NCI-H524 treated with DMSO at 0.1 percent for 48 hours (cell line): ENCODE measurements at places on chromosomes 16 and 17.

GRCh38 chr16:22641131-22641628 is 130.5 kb downstream of the NPIPB5 start:
- no peak for DNase-seq

DNA sequence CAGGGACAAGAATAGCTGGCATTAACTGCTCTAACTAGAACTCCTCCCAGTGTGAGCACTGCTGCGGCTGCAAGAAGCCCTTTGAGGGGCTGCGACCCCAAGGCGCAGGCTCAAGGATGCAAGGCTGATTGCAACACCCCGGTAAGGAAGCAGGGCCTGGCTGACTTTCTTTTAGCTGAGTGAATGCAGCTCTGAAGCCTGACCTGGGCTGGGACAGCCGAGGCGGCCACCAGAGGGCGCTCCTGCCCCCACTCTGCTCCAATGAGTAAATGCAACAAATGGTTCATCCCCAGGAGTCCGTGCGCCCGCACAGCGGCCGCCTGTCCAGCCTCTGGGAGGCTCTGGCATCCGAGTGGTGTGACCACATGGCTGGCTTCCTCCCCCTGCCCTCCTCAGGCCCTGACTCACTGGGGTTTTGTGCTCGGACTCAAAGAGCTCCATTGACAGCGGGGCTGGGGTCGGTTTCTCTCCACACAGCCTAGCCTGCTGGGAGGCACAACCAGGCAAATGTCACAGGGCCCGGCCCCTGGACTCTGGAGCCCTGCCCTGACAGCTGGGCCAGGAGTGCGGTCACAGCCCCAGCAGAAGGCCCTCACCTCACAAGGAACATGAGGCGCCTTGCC is at the start of gene SMIM5:
TSS of gene SMIM5 (plus strand) at position 572 of the 623 bp plus-strand sequence. CDS start 6,768 bp downstream, outside the sequence.
- no peak for DNase-seq

DNA sequence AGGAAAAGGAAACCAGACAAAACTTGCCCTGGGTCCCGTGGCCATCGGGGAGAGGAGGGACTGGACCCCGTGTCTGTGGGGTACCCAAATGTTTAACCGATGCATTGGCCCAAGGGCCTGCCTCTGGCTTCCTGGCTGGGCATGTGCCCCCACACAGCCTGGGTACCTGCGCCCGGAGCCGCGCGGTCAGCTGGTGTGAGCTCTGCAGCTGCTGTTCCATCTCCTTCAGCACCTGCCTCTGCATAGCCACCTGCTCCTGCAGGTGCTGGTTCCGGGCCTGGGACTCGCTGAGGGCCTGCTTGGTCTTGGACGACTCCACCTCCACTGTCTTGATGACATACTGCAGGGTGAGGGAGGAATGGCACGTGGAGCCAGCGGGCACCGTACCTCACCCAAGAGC is 31.9 kb downstream of the KIFC3 start:
- no peak for DNase-seq

- no peak for DNase-seq
Observed at GRCh38 chr17:73545109-73546032, 98.9 kb downstream of the SDK2 start.

DNA sequence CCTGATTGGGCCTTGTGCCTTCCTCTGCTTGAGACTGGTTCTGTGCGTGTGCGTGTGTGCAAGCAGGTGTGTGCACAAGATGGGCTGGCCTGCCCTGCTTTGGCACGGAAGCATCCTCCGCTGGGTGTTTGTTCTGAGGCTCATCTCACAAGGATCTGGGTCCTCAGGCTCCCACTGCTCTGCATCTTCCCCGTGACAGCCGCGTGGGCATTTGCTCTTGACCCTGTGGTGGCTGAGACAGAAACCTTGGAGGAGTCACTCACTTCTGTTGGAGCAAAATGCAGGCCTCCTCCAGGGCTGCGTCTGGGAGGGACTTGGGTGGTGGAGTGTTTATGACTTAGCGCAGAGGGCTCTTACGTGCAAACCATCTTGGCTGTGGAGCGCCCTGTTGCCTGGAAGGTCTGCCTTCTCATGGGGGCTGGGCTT is 119.2 kb downstream of the RPTOR start:
- no peak for DNase-seq

DNA sequence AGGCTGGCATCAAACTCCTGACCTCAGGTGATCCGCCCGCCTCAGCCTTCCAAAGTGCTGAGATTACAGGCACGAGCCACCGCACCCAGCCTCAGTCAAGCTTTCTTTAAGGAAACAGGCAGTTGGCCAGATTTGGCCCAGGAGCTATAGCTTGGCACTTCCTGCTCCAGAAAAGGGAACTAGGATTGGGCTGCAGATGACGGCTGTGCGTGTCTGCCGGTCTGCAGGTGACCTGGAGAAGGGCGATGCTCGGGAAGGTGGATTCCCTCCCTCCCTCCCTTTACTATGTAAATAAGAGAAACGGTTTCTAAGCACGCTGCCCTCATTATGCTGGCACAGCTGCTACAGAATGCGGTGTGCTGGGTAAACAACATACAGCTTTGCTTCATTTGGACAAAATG is 215.9 kb downstream of the RPTOR start:
- DNase-seq: no peak

DNA sequence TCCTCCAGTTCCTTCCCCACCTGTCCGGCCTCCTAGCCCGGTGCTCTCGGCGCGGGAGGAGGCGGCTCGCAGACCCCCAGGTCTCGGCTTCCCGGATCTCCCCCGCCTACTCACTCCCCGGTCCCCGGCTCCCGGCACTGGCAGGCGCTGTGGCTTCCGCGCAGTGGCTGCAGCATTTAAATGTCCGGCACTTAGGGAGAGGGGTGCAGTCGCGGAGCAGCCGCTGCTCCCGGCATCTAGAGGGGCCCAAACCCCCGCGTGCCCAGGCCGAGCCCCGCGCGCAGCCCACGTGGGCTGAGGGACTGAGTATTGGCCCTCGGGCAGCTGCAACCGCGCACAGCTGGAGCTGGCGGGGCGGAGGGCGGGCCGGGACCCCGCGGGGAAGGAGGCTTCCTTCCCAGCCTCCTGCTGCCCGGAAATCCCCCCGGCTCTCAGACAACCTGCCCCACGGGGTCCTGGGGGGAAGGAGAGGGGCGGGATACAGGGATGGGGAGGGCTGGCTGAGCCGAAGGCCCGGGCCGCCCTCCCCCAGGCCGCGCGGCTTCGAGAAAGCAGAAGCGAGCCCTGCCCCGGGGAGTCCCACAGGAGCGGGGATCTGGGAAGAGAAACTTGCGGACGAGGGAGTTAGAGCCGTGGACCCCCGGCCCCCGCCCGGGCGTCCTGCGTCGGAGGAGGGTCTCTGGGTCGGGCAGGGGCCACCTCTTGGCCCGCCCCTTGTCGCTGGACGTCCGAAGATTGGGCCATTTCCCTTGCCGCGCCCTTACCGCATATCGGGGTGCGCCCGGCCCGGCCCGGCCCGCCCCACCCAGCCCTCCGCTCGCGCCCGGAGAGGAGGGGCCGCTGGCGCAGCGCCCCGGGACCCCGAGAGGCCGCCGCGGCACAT is at the start of gene MMP25:
TSS of gene MMP25 (plus strand) at position 804 of the 883 bp plus-strand sequence. CDS start 357 bp downstream, outside the sequence.
- DNase-seq: no peak

- DNase-seq: peak; percentile 88
Observed at GRCh38 chr17:78953356-78954350, 26.1 kb downstream of the LGALS3BP start.

- DNase-seq: no peak
Observed at GRCh38 chr16:86534779-86535615, 20.0 kb downstream of the MTHFSD start.

GRCh38 chr16:85210423-85211169 is 98.3 kb upstream of the CIBAR2 start:
- no peak for DNase-seq

DNA sequence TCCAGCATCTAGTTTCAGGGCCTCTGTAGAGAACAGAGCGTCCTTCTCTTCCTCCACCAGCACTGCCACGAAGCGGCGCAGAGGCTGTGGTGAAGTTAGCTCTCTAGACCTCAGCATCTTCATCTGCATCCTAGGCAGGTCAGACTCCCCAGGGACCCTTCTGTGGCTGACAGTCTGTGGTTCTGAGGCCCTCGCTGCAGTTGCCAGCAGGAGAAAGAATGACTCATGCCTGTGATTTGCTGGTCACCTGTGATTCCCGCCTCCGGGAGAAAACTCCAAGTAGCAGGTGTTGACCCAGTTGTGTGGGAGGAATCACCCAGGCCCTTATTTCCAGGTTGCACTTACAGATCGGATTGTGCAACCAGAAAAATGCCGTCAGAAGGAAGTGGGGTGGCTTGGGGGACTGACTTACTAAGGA is 117.3 kb upstream of the CACNG5 start:
- no peak for DNase-seq

GRCh38 chr17:76566988-76567431 is 18.6 kb downstream of the ST6GALNAC2 start:
- no peak for DNase-seq

GRCh38 chr16:4626396-4626795 is 1.8 kb downstream of the MGRN1 start:
- no peak for DNase-seq

GRCh38 chr17:49504369-49504768 is 9.3 kb downstream of the NGFR start:
- no peak for DNase-seq

DNA sequence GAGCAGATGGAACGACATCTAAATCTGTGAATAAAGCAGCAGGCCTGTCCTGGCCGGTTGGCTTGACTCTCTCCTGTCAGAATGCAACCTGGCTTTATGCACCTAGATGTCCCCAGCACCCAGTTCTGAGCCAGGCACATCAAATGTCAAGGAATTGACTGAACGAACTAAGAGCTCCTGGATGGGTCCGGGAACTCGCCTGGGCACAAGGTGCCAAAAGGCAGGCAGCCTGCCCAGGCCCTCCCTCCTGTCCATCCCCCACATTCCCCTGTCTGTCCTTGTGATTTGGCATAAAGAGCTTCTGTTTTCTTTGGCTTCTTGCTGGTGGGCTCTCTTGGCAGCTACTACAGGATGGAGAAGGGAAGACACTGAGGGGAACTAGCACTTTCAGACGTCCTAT is 4.1 kb upstream of the RSAD1 start:
- DNase-seq: no peak

- no peak for DNase-seq
Observed at GRCh38 chr16:1763521-1764511, 7.5 kb downstream of the NME3 start.

DNA sequence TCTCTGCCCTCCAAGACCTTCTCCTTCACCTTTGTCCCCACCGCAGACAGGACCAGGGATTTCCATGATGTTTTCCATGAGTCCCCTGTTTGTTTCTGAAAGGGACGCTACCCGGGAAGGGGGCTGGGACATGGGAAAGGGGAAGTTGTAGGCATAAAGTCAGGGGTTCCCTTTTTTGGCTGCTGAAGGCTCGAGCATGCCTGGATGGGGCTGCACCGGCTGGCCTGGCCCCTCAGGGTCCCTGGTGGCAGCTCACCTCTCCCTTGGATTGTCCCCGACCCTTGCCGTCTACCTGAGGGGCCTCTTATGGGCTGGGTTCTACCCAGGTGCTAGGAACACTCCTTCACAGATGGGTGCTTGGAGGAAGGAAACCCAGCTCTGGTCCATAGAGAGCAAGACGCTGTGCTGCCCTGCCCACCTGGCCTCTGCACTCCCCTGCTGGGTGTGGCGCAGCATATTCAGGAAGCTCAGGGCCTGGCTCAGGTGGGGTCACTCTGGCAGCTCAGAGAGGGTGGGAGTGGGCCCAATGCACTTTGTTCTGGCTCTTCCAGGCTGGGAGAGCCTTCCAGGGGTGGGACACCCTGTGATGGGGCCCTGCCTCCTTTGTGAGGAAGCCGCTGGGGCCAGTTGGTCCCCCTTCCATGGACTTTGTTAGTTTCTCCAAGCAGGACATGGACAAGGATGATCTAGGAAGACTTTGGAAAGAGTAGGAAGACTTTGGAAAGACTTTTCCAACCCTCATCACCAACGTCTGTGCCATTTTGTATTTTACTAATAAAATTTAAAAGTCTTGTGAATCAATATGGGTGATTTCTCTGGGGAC is 12.2 kb downstream of the CX3CL1 start:
- DNase-seq: no peak

- no peak for DNase-seq
Observed at GRCh38 chr17:13736916-13737315, 135.2 kb upstream of the HS3ST3A1 start.

DNA sequence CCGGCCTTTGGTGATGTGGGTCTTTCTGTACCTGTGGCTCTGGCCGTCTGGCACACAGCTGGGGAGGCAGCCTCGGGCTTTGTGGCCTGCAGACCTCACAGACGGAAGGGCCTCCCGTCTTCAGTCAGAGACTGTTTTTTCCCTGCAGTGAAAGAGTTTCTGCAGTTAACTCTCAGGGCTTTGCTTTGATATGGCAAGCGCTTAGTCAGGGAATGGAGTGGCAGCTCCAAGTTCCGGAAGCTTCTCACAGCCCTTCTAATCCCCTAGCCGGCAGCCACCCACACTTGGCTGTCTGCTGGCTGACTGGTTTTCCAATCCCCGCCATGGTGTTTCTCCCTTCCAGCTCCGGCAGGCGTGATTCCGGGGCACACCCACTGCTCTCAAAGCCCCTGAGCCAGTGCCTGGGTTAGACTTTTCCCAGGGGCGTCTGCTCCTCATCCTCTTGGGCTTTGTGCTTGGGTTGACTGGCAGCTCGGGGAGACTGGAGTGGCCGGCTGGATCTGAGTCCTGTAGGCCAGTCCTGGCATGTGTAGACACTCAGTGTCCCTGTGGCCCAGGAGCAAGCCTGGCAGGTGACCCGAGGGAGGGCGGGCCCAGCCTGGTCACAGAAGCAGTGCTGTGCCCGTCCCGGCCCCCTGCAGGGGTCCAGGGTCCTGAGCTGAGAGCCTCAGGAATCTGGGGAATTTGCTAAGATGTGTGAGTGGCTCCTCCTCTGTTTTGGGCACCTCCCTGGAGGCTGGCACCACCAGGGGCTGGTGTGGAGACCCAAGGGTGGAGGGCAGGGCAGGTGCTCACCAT is 29.9 kb downstream of the BAIAP2 start:
- DNase-seq: no peak

- DNase-seq: no peak
Observed at GRCh38 chr17:32342603-32343325, 791 bp upstream of the C17orf75 start.

DNA sequence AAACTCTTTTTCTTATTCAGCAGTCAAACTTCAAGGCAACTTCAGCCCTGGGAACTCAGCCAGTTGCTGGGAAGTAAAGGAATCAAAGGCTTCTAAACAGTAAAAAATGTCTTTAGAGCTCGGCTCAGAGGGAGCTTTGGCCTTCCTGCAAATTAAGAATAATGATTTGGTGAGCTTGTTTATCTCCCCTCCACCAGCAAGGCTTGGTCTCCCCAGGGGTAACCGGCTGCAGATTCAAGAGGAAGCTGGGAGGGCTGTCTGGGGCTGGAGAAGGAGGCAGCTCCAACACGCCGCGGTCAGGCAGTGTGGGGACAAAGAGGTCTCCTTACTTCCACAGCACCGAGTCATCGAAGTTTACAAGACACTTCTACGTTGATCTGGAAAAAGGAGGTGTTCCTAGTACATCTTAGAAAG is 17.7 kb upstream of the DOC2B start:
- DNase-seq: no peak
